ENCODE measurements at places on chromosomes 16 and 17.

GRCh38 chr16:17556276-17557052, 85.7 kb upstream of the XYLT1 start:
- no peaks in the 10 kb centered on the region for H3K36me3 ChIP-seq
- peaks cover 13% of the 10 kb centered on the region for H3K27me3 ChIP-seq
- H3K27ac ChIP-seq: no peak overlapping the region
- no peak for DNase-seq
- no peaks in the 10 kb centered on the region for H3K4me1 ChIP-seq
- no peak overlapping the region for H3K4me3 ChIP-seq

- no peaks in the 10 kb centered on the region for H3K36me3 ChIP-seq
- no peaks in the 10 kb centered on the region for H3K4me1 ChIP-seq
- H3K4me3 ChIP-seq: no peak overlapping the region
- DNase-seq: no peak
- H3K27me3 ChIP-seq: peaks cover 3% of the 10 kb centered on the region
These were observed 42.8 kb upstream of the GCSH start for GRCh38 chr16:81138831-81139557.

GRCh38 chr17:81681672-81682071, 1.9 kb downstream of the ARL16 start:
- peaks cover 11% of the 10 kb centered on the region for H3K36me3 ChIP-seq
- no peak for DNase-seq
- no peak overlapping the region for H3K27ac ChIP-seq
- peaks cover 9% of the 10 kb centered on the region for H3K4me1 ChIP-seq
- H3K27me3 ChIP-seq: no peaks in the 10 kb centered on the region

GRCh38 chr17:60398227-60398959, 6.5 kb upstream of the USP32 start:
- peaks cover 19% of the 10 kb centered on the region for H3K4me1 ChIP-seq
- H3K27me3 ChIP-seq: no peaks in the 10 kb centered on the region
- no peaks in the 10 kb centered on the region for H3K36me3 ChIP-seq
- peak overlapping the region; percentile 22 for H3K4me3 ChIP-seq

- no peak overlapping the region for H3K4me3 ChIP-seq
- H3K4me1 ChIP-seq: peaks cover 28% of the 10 kb centered on the region
- DNase-seq: no peak
- H3K36me3 ChIP-seq: peaks cover 29% of the 10 kb centered on the region
- H3K27me3 ChIP-seq: no peaks in the 10 kb centered on the region
- no peak overlapping the region for H3K27ac ChIP-seq
These were observed 22.1 kb downstream of the COX10 start for GRCh38 chr17:14091367-14091766.

GRCh38 chr17:2719861-2720260, 8.3 kb upstream of the CLUH start:
- no peaks in the 10 kb centered on the region for H3K27me3 ChIP-seq
- no peaks in the 10 kb centered on the region for H3K36me3 ChIP-seq
- H3K4me3 ChIP-seq: no peak overlapping the region
- DNase-seq: no peak
- H3K27ac ChIP-seq: no peak overlapping the region

Measured in naive thymus-derived CD8-positive, alpha-beta T cell (primary cell).